ENCODE measurements at places on chromosomes 16 and 17.

DNA sequence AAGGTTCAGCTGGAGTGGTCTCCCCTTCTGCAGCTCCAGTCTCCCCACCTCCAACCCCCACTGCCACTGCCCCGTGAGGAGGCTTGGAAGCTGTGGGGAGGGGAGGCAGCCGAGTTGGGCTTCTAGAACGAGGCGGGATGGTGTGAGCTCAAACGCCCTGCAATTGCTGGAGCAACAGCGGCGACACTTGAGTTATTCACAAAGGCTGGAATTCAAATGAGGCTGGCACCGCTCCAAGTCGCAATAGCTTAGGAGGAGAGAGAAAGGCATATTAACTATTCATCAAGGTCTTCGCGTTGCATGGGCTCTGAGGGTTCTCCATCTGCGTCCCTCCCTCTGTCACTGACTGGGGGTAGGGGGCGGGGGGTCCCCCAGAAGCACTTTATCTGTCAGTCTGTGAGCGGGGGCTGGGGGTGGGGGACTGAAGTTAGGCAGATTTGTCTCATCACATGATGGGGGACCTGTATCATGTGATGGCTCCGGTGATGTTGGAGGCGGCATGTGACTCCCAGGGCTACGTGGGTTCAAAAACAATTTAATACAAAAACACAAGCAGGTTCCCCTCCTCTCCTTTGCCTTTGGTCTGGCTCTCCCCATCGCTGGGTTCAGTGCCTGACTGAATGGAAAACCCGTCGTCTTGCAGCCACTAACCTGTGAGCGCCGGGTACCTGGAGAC is 70.5 kb downstream of the RBBP6 start:
- DNase-seq: no peak

- DNase-seq: no peak
Observed at GRCh38 chr17:75093548-75094158, 5.9 kb downstream of the SLC16A5 start.

DNA sequence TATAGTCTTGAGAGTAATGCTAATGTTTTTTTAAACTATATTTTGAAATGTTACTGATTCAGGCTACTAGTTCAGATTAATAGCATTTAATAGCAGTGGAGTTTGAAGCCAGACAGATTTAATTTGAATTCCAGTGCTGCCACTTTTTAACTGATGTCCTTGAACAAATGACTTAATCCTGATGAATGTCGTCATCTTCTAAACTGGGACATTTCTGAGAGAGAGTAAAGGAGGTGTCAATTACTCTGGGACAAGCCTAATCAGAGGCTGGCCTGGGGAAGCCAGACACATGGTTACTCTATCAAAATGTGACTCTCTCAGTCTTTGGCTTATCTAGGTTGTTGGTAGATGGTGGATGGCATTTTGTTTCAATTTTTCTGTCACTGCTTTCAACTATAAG is 246.7 kb downstream of the HS3ST3A1 start:
- DNase-seq: no peak

DNA sequence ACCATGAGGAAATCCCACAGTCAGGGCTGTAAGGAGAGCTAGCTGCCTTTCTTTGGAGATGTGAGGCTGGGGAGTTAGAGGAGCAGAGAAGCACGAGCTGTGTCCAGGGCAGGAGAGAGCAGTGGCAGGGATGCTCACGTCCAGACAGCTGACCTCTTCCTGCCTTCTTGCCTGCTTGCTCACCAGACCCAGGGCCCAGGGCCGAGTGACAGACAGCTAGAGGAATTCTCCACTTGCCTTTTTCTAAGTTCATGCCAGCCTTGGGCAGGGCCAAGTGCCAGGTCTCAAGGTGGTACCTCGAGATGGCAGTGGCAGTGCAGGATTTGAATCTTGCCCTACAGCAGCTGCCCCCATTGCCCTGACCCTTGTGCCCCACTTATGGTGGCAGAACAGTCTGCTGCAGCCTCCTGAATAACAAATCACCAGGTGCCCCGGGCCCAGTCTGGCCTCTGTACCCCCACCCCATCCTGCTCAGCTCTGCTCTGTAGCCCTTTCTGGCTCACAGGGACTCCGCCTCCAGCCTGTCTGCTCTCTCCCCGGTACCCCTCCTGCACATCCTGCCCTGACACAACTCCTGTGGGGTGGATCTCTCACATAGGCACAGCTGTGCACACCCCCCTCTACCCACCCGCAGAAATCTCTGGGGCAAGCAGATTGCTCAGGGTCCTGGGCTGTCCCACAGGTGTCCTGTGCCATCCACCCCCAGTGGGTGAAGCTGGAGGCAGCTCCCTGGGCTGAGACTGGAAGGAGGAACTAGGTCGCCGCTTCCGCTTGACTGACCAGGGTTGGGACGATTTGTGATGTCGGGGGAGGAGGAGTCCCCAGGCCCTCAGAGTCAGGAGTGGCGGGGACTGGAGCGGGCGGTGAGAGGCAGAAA is 25.9 kb downstream of the GRIN2C start:
- DNase-seq: no peak

DNA sequence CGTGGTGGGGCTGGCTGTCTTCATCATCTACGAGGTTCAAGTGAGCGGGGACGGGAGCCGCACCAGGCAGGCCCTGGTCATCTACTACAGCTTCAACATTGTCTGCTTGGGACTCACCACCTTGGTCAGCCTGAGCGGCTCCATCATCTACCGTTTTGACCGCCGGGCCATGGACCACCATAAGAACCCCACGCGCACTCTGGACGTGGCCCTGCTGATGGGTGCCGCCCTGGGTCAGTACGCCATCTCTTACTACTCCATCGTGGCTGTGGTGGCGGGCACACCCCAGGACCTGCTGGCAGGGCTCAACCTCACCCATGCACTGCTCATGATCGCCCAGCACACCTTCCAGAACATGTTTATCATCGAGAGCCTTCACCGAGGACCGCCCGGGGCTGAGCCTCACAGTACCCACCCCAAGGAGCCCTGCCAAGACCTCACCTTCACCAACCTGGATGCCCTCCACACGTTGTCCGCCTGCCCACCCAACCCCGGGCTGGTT is 5.1 kb upstream of the OTOP3 start:
- DNase-seq: no peak

GRCh38 chr17:44024853-44025252 is 10.1 kb upstream of the TMEM101 start:
- DNase-seq: no peak

- no peak for DNase-seq
Observed at GRCh38 chr16:10509534-10510025, 70.8 kb downstream of the EMP2 start.

DNA sequence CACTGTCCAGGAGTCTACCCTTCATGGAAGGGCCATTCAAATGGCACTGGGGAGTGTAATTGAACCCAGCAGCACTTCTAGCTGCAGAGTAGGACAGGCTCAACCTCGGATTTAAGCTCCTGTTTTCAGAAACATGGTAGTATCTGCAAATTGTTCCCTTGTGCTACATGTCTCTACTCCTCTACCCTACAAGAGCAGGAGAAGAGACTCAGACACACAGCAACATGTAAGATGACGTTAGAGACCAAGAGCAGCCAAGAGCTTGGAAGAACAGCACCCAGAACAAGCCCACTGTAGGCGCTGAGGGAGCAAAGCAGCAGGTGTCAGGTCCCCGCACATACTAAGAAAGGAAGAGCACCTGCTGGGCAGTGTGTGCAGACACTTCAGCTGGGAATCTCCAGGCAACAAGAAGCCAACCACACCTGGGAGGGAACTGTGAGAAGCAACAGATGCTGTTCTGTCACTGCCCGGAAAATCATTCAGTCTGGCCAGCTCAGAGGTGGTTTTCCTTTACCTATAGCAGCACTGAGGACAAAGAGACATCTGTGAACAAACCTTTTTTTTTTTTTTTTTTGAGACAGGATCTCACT is 35.6 kb upstream of the MNT start:
- no peak for DNase-seq

DNA sequence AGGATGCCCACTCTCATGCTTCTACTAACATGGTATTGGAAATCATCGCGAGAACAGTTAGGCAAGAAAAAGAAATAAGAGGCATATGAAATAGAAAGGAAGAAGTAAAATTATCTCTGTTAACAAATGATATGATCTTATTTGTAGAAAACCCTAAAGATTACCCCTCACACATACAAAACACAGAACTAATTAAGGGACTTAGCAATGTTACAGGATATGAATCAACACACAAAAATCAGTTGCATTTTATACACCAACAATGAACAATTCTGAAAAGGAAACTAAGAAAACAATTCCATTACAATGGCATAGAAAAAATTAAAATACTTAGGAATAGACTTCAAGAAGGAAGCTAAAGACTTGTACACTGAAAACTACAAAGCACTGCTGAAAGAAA is 2.7 kb upstream of the CAPNS2 start:
- no peak for DNase-seq

DNA sequence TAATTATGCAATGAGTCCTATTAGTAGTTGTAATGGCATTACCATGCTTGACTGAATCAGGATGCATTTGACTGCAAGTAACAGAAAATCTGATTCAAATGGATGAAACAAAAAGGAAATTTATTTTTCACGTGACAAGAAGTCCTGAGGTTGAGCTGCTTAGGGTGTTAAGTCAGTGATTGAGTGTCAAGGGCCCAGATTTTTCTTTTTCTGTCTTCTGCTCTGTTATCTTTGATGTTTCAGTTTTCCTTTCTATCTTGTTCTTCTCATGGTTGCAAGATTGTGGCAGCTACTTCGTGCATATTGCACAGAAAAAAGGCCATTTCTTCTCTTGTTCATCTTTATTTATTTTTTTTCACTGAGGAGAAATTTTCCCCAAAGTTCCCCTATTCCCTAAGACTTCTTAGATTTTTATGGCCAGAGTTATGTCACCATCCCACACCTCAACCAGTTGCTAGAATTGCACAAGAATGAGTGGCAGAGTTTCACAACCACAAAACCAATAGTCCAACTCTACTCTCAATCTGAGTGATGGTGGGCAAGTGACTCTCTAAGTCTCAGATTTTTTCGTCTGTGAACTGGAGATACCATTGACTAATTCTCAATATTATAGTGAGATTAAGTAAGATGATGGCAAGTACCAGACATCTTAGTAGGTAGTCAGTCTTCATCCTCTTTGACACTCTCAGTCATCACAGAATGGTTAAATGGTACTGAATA is 15.7 kb upstream of the GPR139 start:
- DNase-seq: no peak

DNA sequence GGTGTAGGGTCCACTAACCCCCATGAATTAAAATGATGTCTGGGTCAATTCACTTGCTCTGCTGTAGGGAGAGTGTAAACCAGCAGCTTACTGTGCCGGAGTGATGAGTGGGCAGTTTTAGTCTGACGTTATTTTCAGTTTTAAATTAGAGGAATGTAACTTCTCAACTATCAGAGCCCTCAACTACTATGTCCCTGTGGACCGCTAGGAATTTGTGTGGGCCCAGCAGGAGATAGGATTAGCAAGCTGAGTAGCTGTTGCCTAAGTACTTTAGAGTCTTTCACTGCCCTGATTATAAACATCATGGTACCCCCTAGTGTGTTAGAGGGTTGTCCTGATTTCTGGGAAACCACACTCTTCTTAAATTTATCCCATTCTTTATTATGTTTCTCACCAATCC is 11.4 kb downstream of the MARVELD3 start:
- DNase-seq: no peak

- DNase-seq: no peak
Observed at GRCh38 chr17:32486111-32486700, 587 bp upstream of the CDK5R1 start.

DNA sequence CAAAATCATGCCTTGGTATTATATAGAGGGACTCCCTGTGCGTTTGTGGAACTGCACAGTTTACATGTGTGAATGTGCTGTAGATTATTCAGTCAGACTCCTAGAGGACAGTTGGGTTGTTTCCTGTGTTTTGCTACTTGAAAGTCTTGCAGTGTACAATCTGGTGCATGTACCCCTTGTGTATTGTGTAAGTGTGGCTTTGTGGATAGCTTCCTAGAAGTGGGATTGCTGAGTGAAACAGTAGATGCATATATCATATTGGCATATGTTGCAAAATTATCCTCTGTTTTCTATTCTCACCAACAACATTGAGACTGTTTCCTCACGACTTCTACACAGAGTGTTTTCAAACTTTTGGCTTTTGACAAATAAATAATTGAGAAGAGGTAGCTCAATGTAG is 263.7 kb downstream of the MAP2K6 start:
- no peak for DNase-seq

DNA sequence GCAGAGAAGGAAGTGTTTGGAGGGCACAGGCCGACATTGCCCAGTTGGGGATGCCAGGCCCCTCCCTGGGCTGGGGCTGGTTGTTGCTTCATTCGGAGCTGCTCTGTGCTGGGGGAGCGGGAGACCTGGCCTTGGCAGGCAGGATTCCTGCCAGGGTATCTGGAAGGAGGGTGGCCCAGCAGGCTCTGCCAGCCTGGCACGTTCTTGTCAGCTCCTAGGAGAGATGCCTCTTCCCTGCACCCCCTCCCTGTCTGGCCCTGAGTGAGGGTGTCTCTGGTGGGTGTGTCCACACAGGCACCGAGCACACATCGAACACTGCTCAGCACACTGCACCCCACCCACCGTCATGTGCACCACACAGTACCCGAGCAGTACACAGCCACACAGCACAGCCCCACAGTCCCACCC is 35.2 kb downstream of the ARHGAP23 start:
- no peak for DNase-seq

- DNase-seq: no peak
Observed at GRCh38 chr17:76953946-76954345, 85.7 kb downstream of the MGAT5B start.

- no peak for DNase-seq
Observed at GRCh38 chr17:64315032-64315490, 52.0 kb upstream of the TEX2 start.

- DNase-seq: peak; percentile 41
Observed at GRCh38 chr16:11224894-11225676, 30.9 kb downstream of the SOCS1 start.

DNA sequence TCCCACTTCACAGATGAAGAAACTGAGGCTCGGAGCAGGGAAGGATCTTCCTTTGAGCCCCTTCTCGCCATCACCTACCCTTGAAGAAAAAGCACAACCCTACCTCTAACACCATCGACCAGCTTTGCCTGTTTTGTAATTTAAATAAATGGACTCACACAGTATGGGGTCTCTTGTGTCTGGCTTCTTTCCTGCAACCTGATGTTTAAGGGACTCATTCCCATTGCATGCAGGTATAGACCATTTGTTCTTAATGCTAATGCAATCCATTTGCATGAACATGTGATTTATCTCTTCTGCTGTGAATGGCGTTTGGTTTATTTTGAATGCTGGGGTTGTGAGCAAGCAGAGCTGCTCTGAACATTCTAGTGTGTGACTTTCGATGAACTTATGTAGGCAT is 150.8 kb upstream of the FOXF1 start:
- DNase-seq: no peak

DNA sequence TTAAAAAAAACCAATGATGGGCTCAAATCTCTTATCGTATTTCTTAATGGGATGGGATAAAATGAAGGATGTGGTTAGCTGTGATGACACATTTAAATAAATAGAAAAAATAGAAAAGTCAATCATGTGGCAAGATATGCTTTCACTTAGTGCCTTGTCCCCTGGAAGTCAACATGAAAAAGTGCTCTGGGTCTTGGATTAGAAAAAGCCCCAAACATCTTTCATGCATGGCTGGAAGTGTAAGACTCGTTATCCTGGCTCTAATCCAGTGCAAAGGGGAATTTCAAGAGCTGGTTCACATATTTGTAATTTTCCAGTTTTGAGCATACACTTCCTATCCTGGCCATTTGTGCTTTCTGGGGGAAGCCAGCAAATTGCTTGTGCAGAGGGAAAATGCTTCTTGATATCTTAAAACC is 160.9 kb downstream of the MAP2K6 start:
- no peak for DNase-seq

All from esophagus squamous epithelium (tissue), 5 donors.